HS-27A (cell line): ENCODE measurements at places on chromosomes 2 and 18.

- no peak for DNase-seq
Observed at GRCh38 chr18:78685980-78686530, 293.6 kb upstream of the SALL3 start.

DNA sequence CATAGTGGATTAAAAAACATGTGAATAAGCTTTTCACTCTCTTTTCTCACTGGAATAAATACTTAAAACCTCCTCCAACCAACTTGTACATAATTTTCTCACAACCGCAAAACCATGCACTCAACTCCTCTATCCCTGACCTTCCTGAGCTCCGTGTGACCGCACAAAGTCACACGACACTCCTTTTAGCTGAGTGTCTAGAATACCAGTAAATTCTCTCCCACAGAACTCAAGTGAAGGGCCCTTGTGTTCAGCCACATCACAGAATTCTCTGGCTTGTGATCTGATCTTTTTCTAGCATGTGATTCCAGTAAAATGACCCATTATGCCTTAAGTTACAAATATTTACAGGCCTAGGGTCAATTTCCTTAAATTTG, 91.2 kb upstream of the ARL4C start:
- no peak for DNase-seq

GRCh38 chr2:241216211-241216761, 27.8 kb downstream of the ANO7 start:
- no peak for DNase-seq

- DNase-seq = no peak
Observed at GRCh38 chr2:138640921-138641676, 139.1 kb downstream of the NXPH2 start.

- no peak for DNase-seq
Observed at GRCh38 chr2:176536439-176537133, 267.3 kb downstream of the MTX2 start.

- no peak for DNase-seq
Observed at GRCh38 chr2:240292035-240292574, 143.4 kb upstream of the GPC1 start.

DNA sequence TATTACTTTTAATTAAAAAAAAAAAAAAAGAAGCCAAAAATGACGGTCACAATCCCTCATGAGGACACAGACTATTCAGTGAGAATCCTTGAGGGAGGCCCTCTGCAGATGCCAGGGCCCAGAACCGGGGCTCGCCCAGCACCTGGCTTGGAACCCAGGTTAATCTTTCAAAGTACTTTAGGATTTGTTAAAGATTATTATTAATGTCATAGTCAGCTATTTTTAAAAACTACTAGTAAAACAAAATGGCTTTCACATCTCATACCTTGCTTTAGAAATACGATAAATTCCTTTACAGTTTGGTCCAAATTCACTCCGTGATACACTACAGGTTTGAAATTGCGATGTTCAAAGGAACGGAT, 27.1 kb downstream of the C2orf76 start:
- DNase-seq = no peak
